ENCODE measurements at places on chromosomes 2 and 18.

DNA sequence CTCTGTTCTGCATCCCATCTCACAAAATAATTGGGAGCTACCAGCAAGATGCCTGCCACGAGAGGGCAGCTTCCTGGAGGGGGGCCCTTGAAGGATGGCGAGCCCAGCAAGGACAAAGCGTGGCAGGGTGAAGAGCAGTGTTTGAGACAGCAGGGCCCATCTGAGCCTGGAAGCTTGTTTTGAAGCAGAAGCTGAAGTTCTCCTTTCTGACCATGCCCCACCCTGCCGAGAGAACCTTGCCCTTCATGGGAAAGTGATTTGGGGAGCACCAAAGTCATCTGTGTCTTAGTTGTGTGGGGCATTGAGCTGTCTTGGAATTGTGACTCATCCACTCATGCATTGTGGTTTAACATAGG, 216.3 kb downstream of the BCL11A start:
- H3K27ac ChIP-seq = no peak overlapping the region
- no peaks in the 10 kb centered on the region for H3K36me3 ChIP-seq
- H3K4me3 ChIP-seq = no peak overlapping the region

- H3K4me1 ChIP-seq = no peaks in the 10 kb centered on the region
- H3K36me3 ChIP-seq = no peaks in the 10 kb centered on the region
- H3K27ac ChIP-seq = no peak overlapping the region
- H3K27me3 ChIP-seq = no peaks in the 10 kb centered on the region
- no peak overlapping the region for H3K4me3 ChIP-seq
- DNase-seq = no peak
These were observed 232.0 kb downstream of the SOCS6 start for GRCh38 chr18:70520867-70521266.

DNA sequence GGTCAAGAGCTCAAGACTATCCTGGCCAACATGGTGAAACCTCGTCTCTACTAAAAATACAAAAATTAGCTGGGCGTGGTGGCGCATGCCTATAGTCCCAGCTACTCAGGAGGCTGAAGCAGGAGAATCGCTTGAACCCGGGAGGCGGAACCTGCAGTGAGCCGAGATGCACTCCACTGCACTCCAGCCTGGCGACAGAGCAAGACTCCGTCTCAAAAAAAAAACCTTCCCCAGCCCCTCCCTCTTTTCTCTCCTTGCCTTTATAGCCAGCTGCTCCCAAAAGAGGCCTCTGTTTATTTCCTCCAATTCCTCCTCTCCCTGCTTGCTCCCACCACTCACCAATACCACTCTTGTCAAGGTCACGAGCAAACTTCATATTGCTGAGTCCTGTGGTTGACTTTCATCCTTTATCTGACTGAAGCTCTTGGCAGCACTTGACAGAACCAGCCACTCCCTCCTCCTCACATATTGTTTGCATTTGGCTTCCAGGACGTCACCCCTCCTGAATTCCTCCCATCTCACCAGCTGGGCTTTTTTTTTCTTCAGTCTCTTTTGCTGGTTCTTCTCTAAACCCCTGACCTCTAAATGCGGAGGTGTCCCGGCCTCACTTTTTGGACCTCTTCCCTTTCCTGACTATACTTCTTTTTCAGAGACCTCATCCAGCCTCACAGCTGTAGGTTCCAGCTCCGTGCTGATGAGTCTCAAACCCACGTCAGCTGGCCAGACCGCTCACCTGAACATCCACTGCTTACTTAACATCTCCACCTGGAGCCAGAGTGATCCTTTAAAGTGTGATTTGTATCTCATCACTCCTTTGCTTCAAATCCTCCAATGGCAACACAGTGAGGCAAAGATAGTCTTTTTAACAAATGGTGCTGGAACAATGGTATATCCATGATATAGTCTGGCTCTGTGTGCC, 84.6 kb upstream of the CAB39 start:
- H3K27ac ChIP-seq = no peak overlapping the region
- peaks cover 10% of the 10 kb centered on the region for H3K36me3 ChIP-seq
- peak; percentile 15 for DNase-seq
- peaks cover 7% of the 10 kb centered on the region for H3K4me1 ChIP-seq

DNA sequence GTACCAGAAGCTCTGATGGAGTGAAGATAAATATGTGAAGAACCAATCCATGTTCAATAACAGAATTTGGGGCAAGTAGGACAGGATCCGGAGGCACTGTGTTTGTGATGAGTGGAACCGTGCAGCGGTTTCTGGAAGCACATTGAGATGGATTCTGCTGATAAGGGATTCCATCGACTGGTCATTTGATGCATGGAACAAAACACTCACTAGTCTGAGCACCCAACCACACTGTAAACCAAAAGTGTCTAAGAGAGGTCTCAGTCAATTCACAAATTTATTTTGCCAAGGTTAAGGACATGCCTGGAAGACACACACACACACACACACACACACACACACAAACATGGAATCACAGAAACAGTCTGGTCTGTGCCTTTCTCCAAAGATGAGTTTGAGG, 459.5 kb downstream of the FBXO15 start:
- no peaks in the 10 kb centered on the region for H3K27me3 ChIP-seq
- no peaks in the 10 kb centered on the region for H3K36me3 ChIP-seq
- no peak for DNase-seq
- H3K27ac ChIP-seq = no peak overlapping the region
- no peak overlapping the region for H3K4me3 ChIP-seq

DNA sequence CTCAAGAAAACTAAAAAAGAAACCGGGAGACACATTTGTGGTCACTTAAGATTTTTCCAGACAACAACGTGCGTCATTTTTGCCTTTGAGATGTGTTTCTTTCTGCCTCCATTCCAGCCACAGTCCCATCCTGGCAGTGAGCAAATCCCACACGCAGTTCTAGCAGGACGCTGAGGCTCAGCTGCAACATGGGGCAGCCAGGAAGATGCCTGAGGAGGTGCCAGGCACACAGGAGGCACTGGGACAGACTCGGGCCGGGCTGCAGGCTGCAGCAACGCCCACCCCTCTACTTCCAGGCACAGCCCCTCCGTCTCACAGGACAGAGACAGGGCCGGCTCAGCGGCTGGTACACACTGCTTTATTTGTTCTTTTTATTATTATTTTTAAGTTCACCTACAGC, 13.1 kb downstream of the KLF11 start:
- H3K27me3 ChIP-seq = no peaks in the 10 kb centered on the region
- DNase-seq = no peak
- peaks cover 4% of the 10 kb centered on the region for H3K4me1 ChIP-seq
- peaks cover 3% of the 10 kb centered on the region for H3K36me3 ChIP-seq
- H3K27ac ChIP-seq = no peak overlapping the region

DNA sequence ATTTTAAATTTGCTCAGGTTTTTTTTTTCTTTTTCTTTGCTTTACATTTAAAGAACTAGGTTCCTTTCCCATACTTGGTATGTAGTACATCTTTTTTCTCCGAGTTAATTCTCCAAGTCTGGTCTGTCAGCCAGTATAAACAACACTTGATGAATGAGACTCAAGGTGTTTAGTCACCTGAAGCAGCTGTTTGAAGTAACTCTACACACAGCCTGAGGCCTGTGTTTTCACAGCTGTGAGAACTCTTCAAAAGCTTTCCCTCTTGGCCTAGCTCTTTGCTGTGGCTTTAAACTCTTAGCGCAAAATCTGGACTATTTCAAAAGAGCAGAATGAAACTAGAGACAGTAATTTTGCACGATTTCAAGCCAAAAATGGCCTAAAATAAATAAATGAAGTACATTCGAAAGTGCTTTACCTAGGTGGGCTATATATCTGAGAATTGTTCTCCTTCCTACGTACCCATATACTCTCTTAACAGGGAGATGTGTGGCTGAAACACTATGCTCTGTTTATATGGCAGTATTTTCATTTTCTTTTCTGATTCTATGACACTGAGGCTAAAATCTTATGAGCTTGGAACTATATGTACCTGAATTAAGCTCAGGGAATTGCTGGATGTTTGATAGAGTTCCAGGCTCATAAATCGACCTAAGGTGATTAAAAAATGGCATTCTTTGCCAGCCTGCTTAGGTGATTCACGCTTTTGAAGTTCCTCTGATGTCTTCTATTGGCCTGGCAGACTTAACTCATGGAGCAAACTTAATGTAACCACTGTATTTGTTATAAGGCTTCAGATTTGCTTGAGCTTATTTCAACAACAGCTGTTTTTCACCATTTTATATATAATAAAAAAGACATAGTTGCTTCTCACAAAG, 1044.1 kb upstream of the ZEB2 start:
- H3K4me1 ChIP-seq = no peaks in the 10 kb centered on the region
- H3K4me3 ChIP-seq = no peak overlapping the region
- H3K27me3 ChIP-seq = no peaks in the 10 kb centered on the region
- DNase-seq = no peak

- peaks cover 2% of the 10 kb centered on the region for H3K4me1 ChIP-seq
- H3K4me3 ChIP-seq = no peak overlapping the region
- H3K36me3 ChIP-seq = no peaks in the 10 kb centered on the region
- H3K27me3 ChIP-seq = peaks cover 2% of the 10 kb centered on the region
These were observed 63.1 kb downstream of the NAPG start for GRCh38 chr18:10588975-10589374.

- no peak overlapping the region for H3K4me3 ChIP-seq
- H3K27ac ChIP-seq = no peak overlapping the region
- no peaks in the 10 kb centered on the region for H3K4me1 ChIP-seq
- no peaks in the 10 kb centered on the region for H3K36me3 ChIP-seq
These were observed 52.0 kb downstream of the FTCDNL1 start for GRCh38 chr2:199798831-199799580.

DNA sequence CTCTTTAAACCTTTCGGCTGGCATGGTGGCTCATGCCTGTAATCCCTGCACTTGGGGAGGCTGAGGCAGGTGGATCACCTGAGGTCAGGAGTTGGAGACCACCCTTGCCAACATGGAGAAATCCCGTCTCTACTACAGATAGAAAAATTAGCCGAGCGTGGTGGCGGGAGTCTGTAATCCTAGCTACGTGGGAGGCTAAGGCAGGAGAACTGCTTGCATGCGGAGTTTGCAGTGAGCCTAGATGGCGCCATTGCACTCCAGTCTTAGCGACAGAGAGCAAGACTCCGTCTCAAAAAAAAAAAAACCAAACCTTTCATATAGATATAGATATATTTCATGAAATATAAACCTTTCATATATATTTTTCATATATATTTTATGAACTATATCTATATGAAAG, 864.7 kb downstream of the TRIB2 start:
- no peak overlapping the region for H3K4me3 ChIP-seq
- DNase-seq = no peak
- no peak overlapping the region for H3K27ac ChIP-seq
- H3K27me3 ChIP-seq = no peaks in the 10 kb centered on the region
- no peaks in the 10 kb centered on the region for H3K36me3 ChIP-seq
- H3K4me1 ChIP-seq = no peaks in the 10 kb centered on the region

DNA sequence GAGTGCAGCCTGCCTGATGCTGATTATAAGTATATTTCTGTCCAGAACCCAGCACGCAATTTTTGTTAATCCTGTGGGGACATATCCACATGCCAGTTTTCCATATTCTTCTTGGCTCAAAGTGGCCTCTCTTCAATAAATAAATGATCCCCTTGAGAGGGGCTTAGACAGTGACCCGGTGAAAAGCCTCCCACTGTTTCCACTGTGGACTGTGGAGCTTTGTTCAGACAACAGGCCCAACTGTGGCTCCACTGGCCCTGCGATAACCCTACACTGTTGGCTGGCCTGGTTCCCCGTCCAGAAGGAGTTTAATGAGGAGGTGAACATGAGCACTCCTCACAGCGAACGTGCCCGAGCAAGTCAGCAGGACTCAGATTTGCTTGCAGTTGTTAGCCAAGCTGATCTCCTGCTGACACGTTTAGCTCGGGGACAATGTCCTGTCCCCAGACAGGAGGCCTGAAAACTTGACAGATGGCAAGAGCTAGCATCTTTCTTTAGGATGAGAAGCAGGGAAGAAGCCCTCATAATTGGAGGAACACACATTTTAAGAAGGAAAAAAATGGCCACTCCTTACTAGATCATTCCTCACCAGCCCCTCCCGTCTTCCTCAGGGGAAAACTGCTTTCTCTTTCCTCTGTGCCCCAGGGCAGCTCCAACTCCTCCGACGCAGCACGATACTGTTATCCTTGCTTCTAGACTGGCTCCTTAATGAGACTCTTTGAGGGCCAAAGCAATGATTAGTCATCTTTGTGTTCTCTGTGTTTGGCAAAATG, 20.0 kb upstream of the MTCL1 start:
- DNase-seq = no peak
- peaks cover 4% of the 10 kb centered on the region for H3K4me1 ChIP-seq
- H3K27ac ChIP-seq = no peak overlapping the region
- no peak overlapping the region for H3K4me3 ChIP-seq
- no peaks in the 10 kb centered on the region for H3K36me3 ChIP-seq
- no peaks in the 10 kb centered on the region for H3K27me3 ChIP-seq

GRCh38 chr2:84846741-84847142, 34.1 kb downstream of the TRABD2A start:
- H3K4me1 ChIP-seq = peaks cover 74% of the 10 kb centered on the region
- H3K36me3 ChIP-seq = peaks cover 17% of the 10 kb centered on the region
- no peak overlapping the region for H3K4me3 ChIP-seq
- H3K27me3 ChIP-seq = no peaks in the 10 kb centered on the region
- peak overlapping the region; percentile 97 for H3K27ac ChIP-seq
- no peak for DNase-seq

DNA sequence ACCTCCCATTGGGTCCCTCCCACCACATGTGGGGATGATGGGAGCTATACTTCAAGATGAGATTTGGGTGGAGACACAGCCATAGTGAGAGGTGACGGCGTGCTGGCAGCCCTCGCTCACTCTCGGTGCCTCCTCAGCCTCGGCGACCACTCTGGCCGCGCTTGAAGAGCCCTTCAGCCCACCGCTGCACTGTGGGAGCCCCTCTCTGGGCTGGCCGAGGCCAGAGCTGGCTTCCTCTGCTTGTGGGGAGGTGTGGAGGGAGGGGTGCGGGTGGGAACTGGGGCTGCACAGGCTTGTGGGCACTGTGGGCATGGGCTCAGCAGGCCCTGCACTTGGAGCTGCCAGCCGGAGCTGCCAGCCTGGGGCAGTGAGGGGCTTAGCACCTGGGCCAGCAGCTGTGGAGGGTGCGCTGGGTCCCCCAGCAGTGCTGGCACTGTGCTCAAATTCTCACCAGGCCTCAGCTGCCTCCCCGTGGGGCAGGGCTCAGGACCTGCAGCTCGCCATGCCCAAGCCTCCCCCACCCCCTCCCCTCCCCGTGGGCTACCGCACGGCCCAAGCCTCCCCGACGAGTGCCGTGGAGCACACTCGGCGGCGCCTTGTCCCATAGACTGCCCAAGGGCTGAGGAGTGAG, 73.0 kb downstream of the SERPINB8 start:
- no peak for DNase-seq
- no peak overlapping the region for H3K27ac ChIP-seq
- H3K27me3 ChIP-seq = no peaks in the 10 kb centered on the region
- no peaks in the 10 kb centered on the region for H3K36me3 ChIP-seq

DNA sequence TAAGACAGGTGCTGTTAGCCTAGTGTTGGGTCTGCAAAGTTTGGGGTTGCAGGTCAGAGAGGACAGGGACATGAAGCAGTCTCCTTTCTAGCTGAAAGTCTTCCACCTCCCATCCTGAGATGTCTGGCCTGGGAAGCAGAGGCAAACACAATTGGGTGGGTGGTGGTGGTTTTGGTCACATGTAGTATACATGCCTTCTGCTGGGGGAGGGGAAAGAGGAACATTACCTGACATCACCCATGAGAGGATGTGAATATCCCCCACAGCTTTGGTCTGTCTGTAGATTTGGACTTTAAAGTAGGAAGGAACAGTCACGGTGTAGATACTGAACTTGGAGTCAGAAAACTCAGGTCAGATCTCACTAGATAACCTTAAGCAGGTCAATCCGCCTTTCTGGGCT, 4.6 kb upstream of the DNAJC5G start:
- no peak for DNase-seq
- no peaks in the 10 kb centered on the region for H3K36me3 ChIP-seq
- H3K4me3 ChIP-seq = no peak overlapping the region
- H3K4me1 ChIP-seq = peaks cover 4% of the 10 kb centered on the region
- H3K27me3 ChIP-seq = peaks cover 17% of the 10 kb centered on the region

GRCh38 chr2:179020156-179020750, 29.7 kb downstream of the CCDC141 start:
- no peaks in the 10 kb centered on the region for H3K27me3 ChIP-seq
- peaks cover 4% of the 10 kb centered on the region for H3K4me1 ChIP-seq
- no peak overlapping the region for H3K27ac ChIP-seq

Measured in activated CD8-positive, alpha-beta memory T cell treated with anti-CD3 and anti-CD28 coated beads, Interleukin-2, amount 10 ng/mL, durations not matched to agents 7 days and 5 days (primary cell).